ENCODE measurements at places on chromosomes 2 and 18.

DNA sequence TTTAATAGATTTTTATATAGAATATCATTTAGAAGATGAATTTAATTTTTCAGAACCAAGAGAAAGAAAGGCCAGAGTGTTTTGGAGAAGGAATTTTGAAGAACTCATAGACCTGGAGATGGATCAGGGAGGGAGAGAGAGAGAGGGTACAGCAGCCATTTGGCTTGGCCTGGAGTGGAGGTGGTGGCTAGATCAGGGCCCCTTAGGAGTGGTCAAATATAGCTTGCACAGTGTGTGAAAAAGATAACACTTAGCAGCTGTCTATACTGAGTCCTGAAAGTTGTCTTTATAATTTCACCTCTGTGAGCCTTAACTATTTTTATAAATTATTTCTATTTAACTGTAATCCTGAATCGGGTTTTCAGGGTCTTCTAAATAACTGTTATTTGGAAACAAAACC lies 38.8 kb upstream of the ACYP2 start:
- DNase-seq, result no peak

- no peak for DNase-seq
These were observed 167.9 kb downstream of the CTIF start for GRCh38 chr18:48706731-48707130.

GRCh38 chr2:147331790-147332419 lies 512.9 kb upstream of the ACVR2A start:
- peak; percentile 16 for DNase-seq

DNA sequence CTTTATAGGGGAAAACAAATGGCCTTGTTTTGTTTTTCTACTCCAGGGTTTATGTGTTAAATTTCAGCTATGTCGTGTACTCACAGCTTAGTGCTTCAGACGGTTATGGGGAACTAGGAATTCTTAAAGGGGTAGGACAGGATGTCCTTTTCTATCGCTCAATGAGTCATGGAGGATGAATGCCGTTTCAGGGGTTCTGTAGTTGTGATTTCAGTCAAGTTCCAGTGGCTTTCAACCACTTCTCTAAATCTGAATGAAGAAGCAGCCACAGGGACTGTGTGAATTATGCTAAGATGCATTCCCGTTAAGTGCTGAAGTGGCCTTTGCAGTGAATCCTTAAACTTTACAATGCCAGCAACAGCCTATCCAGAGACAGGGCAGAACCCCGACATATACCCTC lies 1231.7 kb upstream of the ZEB2 start:
- DNase-seq, result no peak

GRCh38 chr2:8159966-8160603 lies 521.8 kb upstream of the ID2 start:
- no peak for DNase-seq

DNA sequence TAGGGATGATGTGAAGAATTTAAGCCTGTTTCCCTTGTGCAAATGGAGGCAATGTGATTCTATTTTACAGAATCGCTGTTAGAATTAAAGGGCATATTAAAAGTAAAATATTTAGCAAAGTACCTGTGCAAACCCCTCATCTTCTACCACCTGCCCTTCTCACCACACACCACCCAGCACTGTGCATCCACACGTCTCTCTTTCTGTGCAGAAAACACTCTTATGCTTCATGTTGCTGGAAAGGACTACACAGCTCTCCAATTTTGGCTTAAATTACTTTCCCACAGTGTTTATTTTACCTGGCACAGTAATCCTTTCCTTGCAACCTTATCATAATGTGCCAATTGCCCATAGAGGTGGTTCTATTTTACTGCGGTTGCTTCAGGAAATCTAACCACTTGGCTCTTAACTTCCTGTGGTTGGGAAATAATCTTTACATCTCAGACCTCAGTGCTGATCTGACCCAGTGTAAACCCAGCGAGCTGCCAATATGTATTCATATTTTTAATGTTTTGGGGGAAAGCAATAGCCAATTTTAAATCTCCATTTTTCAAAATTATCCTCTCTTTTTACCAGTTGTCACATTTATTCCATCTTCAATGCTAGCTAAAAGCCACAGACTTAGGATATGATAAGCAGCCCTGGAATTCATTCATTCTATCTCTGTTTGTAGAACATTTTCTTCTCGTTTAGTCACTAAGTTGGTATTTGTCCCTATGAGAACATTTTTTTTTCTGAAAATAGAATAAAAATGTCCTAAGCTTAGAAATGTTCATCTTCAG lies 250.9 kb downstream of the DSEL start:
- no peak for DNase-seq

GRCh38 chr2:20597860-20598183 lies 53.1 kb downstream of the HS1BP3 start:
- DNase-seq, result no peak

GRCh38 chr2:127599211-127599610 lies 46.7 kb upstream of the GPR17 start:
- DNase-seq, result no peak

GRCh38 chr18:48835119-48835518 lies 115.6 kb downstream of the SMAD7 start:
- DNase-seq, result no peak

- DNase-seq, result no peak
These were observed 100.7 kb downstream of the EHBP1 start for GRCh38 chr2:62806231-62806630.

GRCh38 chr18:48674758-48675351 lies 136.0 kb downstream of the CTIF start:
- no peak for DNase-seq

- no peak for DNase-seq
These were observed 5.2 kb upstream of the COMMD1 start for GRCh38 chr2:61900281-61900680.

- no peak for DNase-seq
These were observed 269.2 kb downstream of the CCDC102B start for GRCh38 chr18:69067048-69067447.
